ENCODE measurements at places on chromosomes 7 and 10.

GRCh38 chr10:94397549-94398370, 4.6 kb upstream of the TBC1D12 start:
- no peak for DNase-seq

GRCh38 chr7:81694711-81695110, 75.1 kb downstream of the HGF start:
- DNase-seq = no peak

DNA sequence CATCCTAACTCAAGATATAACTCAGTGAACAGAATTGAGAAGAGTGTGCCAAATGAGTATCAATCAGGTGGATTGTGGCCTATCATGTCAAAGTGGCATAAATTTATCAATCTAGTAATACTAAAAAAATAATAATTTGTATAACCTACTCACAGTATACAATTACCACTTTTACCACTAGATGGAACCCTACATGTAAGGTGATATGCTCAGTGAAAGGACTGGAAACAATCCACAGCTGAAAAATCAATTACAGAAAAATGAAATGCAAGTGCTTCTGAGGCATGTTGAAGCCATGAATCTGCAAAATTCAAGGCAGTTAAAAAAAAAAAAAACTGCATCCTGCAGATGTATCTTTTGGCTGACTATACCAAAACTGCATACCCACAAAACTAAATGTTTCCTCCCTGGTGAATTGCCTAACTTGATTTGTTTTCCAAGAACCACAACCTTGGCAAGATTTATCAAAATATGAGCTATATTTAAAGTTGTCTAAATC, 13.9 kb downstream of the ARHGAP19 start:
- peak; percentile 55 for DNase-seq

- DNase-seq = no peak
Measured at GRCh38 chr7:46859963-46860475, 721.9 kb downstream of the TNS3 start.

DNA sequence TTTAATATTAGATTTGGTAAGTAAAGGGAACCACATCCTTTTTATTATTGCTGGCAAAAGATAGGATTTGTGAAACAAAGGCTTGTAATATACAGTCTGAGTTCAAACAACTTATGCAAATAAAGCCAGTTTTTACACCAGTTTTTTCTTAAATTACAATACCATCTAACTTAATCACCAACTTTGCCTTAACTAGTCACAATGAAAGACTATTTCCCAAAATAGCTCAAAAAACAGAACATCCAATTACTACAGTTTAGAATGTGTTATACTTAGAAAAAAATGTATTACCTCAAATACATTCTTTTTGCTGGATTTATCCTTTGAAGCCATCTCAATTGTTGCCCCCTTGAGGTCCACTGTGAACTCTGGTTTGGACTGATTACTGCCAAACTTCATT, 108.5 kb downstream of the ARHGAP12 start:
- DNase-seq = no peak

- no peak for DNase-seq
Measured at GRCh38 chr7:16695621-16696237, 49.7 kb downstream of the BZW2 start.

DNA sequence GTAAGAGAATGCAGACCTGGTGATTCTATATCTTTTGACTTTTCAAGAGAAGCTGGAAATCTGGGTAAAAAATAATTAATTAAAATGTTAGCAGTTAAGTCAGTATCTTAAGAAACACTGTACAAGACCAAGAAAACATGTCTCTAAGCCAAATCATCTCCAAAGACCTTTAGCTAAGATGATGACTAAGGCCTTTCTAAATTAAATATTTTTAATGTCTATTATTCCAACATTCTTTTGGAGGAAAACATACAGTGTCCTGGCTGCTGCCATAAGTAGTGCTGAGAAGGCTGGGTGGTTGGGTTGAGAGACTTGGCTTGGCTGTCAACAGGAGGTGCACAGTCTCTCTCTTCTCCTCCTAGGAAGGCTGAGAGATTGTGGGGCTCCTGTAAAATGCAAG, 20.3 kb downstream of the STARD3NL start:
- no peak for DNase-seq

GRCh38 chr10:90319188-90319914, 538.5 kb downstream of the HTR7 start:
- DNase-seq = no peak

GRCh38 chr7:129872054-129872453, 80.7 kb downstream of the UBE2H start:
- no peak for DNase-seq

DNA sequence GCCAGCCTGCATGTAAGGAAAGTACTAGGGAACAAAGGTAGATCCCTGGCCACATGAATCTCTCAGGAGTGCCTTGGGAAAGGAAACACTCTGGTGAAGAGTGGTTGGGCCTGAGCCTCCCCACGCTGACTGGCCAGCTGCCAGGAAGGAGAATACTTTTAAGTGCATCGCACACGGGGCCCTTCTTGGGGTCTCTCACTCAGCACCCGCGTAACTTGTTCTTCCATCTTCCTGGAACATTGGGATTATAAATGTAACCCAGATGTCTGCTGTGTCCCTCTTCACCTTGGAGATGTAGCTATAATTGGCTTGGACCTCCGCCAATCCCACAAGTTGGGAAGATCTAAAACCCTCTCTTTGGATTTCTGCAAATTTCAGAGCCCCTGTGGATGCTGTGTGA, 4.4 kb upstream of the GLI3 start:
- DNase-seq = no peak

GRCh38 chr7:81788246-81788645, 18.4 kb upstream of the HGF start:
- DNase-seq = no peak

DNA sequence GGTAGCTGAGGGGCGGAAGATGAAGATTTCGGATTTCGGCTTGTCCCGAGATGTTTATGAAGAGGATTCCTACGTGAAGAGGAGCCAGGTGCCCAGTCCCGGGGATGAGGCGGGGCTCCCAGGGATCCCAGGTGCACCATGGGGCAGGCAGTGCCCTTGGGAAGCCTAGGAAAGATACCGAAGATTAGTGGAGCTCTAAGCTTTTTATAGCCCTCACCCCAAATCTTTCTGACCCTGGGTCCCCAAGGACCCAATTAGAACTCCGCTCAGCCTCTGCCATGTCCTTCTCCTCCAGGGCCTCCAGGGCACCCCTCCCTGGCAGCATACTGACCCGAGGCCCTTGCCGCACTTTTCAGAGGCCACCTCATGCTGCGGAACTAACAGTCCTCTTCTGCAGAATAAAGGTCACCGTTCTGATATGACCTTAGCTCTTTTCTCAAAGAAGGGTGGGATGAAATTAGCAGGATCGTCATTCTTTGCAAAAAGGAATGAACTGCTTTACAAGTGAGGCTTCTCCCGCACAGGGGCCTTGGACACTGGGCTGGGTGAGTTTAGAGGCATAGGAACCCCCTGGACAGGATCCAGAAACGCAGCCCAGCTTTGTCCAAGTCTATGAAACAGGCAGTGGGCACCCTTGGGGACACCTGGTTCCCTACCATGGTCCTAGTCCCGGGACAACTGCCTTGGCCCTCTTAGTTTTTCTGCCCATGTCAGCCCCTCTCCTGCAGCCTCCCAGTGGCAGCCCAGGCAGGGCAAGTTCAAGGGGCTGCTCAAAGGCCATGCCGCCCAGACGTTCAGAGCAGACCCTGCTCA, 17.9 kb upstream of the CSGALNACT2 start:
- DNase-seq = no peak

GRCh38 chr7:83947260-83947659, 247.3 kb downstream of the SEMA3A start:
- no peak for DNase-seq

DNA sequence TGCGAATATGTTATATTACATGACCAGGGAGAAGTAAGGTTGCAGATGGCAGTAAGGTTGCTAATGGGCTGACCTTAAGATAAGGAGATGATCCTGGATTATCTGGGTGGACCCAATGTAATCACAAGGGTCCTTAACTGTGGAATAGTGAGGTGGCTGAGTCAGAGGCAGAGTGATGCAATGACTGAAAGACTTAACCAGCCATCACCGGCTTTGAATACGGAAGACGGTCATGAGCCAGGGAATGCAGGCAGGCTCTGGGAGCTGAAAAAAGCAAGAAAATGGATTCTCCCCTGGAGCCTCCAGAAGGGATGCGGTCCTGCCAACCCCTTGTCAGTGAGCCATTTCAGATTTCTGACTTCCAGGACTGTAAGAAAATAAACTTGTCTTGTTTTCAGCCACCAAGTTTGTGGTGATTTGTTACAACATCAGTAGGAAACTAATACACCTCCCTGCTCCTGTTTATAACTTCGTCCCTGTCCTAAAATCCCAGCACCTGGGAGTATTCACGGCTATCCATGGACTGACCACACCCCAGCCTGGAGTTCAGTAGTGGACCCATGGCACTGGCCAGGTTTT, 4.6 kb upstream of the C10orf95 start:
- no peak for DNase-seq

DNA sequence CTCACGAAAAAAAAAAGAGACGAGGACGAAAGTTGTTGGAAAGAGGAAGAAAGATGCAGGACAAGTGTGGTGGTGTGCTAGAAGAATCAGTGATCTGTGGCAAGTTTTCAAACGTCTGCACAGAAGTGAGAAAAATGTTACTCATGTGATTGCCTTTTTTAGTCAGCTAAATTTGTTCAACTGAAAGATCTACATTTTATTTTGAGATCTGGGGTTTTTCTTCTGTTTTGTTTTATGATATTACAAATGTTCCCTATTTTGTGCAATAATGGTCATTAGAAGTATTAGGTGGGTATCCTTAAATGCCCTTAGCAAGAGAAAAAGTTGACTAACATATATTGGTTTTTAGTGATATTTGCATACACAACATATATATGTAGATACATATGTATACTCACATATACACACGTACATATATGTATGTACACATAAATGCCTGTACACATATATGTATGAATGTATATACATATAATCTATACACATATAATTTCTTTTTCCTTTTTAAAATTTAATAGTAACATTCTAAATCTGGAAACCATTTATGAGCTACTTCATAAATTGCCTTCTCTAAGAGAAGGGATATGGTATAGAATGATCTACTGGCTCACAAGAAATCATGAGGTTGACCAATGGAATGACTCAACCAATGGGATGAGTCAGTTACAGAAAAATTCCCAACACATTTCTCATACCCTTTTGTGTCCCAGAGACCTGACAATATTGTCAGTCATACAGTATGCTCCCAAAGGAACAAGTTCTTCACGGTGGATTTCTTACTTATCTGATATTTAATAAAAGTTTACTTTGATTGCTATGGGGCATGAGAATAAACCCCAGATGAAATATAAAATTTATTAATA, 38.4 kb downstream of the SLC39A12 start:
- no peak for DNase-seq
